ENCODE measurements at places on chromosomes 11 and 22.
A peak's percentile ranks its signal among the peaks of the same experiment; 100 is the strongest.

- DNase-seq = no peak
Measured at GRCh38 chr22:17492247-17492646, 71.1 kb upstream of the SLC25A18 start.

DNA sequence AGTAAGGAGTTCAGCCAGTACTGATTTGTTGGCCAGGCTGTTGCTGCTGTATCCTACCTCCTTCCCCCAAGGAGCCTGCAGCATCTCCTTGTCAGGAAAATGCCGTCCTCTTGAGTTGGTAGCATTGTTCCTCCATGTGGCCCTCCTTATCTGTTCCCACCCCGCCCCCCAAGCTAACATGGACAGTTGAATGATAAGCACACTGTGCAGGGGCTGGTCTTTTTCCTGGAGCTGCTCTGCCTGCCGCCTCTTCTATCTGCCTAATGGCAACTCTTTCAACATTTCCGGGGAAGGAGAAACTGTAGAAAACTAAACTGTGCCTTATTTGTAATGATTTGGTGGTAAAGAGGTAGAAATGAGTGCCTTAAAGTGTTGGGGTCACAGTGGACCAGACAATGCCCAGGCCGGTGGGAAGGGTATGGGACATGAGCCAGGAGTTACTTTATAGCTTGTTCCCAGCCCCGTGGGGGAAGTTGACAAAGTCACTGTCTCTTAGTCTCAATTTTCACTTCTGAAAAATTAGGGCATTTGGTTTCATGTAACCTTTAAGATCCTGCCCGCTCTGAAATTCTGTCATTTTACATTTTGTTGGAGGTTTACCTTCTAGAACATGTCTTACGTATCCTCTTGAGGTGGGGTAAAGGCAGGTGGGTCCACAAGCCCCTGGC lies 4.5 kb downstream of the FAM118A start:
- no peak for DNase-seq

DNA sequence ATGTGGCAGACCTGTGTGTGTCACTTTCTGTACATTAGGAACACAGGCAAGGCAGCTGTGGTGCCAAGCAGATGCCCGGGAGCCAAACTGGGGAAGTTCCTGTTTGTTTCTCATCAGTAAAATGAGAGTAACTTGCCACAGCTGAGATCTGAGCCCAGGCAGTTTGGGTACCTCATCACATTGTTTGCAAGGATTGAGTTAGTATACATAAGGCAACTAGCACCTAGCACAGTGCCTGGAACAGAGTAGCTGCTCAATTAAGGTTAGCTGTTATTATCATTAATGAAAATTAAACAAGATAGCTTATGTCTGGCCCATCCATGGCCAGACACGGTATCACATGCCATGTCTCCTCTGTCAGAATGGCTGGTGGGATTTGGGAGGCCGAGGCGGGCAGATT lies 7.8 kb downstream of the SOX10 start:
- no peak for DNase-seq

DNA sequence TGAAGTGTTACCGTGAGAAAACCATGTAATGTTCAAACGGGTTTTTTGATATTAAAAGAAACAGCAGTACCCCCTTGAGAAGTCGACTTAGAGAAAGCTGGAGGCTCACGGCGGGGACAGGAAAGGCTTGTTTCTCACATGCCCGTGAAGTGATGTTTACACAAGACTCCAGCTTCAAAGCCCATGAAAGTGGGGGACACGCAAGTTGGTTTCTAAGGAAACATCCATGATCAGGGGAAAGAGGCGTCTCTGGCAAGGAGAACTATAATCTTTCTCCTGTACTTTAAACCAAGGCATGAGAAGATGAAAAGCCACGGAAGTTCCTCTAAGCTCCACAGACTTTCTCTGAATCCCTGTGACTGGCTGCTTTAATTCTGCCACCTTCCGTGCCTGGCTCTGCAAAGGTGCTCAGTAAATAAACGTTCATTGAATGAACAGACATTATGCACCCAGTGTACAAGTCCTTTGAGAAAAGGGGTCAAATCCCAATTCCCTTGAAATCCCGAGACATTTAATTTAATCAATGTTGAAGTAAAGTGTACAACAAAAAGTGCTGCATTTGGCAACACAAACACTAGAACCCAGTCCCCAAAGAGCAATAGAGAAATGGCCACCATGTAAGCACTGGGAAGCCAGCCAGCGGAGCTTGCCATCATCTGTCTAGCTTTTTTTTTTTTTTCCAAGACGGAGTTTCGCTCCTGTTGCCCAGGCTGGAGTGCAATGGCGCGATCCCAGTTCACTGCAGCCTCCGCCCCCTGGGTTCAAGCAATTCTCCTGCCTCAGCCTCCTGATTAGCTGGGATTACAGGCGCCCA lies 58.7 kb downstream of the AHNAK start:
- DNase-seq = peak; percentile 24

DNA sequence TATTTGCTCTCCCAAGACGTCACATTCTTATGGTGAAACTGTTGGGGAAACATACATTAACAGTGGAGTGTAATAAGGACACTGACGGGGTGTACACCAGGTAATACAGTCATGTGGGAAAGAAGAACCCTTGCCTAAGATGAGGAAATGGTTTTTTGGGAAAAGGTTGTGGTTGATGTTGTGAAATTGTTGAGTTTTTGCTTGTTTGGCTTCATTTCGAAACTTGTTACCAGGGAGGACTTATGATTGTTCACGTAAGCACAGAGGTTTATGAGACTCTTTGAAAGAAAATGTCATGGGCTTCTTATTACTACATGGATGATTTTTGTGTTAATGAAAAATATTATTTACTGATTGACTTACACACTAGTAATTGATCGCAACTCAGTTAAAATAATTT lies 16.8 kb downstream of the ANO3 start:
- no peak for DNase-seq

DNA sequence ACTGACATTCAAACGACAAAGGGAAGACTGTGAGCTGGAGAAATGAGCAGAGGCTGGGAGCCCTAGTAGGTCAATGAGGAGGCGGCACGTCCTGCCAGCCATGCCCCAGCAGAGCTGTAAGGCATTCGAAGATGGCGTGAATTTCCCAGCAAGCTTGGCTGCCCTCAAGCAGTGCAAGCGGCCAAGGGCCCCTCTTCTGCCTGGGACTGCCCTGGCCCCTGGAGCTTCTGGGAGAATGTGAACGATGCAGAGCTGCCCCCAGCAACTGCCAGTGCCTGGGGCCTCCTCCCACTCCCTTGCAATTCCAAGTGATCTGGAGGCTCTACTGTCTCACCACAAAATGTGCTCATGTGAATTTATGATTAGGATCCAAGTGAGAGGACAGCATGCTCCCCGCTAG lies 4.3 kb downstream of the PPM1F start:
- DNase-seq = no peak

DNA sequence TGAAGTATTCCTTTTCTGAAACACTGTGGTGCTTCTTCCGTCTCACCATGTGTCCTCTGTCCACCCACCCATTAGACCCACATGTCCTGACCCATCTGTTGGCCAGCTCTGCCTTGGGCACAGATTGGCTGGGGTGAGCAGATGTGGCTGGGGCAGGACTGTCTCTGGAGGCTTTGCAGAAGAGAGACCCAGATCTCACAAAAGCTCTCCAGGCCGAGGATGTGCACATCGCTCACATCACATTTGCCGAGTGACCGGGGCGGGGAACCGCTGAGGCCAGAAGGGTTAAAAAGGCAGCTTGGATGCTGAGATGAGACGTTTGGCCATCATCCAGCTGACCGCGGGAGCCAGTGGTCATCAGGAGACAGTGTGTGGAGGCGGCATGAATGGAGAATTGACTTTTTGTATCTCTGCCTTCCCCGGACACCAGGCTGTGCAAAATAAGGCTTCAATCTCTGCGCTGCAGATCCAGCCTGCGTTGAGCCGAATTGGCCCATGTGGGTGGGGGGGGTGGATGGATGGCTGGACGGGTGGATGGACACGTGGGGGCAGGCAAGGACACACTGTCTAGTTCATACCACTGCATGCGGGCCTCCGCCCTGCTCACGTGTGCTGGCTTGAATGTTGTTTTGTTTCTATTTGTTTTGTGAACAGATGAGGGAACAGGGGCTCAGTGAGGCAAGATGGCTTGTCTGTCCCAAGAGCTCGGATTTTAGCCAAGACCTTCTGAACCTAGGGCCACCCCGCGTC lies 6.1 kb downstream of the IFITM10 start:
- no peak for DNase-seq

DNA sequence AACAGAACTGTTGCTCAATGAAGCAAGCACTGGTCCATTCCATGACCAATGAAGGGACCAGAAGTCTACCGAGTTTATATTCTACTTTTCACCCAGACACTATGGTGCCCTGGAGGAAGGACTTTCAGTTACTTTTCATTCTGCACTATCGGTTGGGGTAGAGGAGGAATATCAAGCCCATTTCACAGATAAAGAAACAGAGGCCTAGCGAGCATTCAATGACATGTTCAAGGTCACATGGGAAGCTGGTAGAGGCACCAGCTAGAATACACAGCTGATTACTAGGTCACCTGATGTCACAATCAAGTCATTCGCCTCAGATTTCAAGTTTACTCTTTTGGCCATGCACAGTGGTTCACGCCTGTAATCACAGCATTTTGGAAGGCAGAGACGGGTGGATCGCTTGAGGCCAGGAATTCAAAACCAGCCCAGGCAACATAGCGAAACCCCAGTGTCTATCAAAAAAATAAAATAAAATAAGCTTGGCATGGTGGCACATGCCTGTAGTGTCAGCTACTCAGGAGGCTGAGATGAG lies 17.6 kb upstream of the PRG2 start:
- no peak for DNase-seq

- DNase-seq = no peak
Measured at GRCh38 chr11:28529046-28529445, 420.9 kb downstream of the METTL15 start.

GRCh38 chr22:35630387-35630793 lies 13.3 kb upstream of the MB start:
- DNase-seq = no peak
